ENCODE measurements at places on chromosomes 7 and 10. TPM values are rescaled to one million over a fixed set of nuclear protein-coding genes. Genes with fewer than 3 reads are reported as not detected.
A peak's percentile ranks its signal among the peaks of the same experiment; 100 is the strongest.

DNA sequence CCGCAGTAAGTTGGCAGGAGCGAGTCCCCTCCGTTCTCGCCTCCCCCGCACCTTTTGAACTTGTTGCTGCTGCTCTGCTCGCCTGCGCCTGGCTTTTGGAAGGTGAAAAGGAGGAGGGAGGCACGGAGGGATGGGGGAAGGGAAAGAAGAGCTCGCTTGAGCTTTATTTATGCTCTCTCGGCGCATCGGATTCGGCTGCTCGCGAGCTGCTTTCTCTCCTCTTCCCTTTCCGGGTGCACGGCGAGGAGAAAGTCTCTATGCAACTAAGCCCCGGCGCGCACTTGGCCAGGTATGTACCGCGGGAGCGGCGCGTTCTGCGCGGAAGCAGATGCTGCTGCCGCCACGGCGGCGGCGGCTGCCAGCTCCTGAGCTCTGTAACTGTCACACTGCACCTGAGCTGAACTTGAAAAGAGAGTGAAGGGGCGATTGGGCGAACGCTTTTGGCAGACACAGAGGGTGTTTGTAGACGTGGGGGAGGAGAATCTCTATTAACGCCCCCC, 551 bp downstream of the KCND2 start:
- DNase-seq, result peak; percentile 22
- H3K36me3 ChIP-seq, result no peaks in the 10 kb centered on the region
- H3K27ac ChIP-seq, result no peak overlapping the region
- no peak overlapping the region for H3K4me3 ChIP-seq
- no peaks in the 10 kb centered on the region for H3K27me3 ChIP-seq

DNA sequence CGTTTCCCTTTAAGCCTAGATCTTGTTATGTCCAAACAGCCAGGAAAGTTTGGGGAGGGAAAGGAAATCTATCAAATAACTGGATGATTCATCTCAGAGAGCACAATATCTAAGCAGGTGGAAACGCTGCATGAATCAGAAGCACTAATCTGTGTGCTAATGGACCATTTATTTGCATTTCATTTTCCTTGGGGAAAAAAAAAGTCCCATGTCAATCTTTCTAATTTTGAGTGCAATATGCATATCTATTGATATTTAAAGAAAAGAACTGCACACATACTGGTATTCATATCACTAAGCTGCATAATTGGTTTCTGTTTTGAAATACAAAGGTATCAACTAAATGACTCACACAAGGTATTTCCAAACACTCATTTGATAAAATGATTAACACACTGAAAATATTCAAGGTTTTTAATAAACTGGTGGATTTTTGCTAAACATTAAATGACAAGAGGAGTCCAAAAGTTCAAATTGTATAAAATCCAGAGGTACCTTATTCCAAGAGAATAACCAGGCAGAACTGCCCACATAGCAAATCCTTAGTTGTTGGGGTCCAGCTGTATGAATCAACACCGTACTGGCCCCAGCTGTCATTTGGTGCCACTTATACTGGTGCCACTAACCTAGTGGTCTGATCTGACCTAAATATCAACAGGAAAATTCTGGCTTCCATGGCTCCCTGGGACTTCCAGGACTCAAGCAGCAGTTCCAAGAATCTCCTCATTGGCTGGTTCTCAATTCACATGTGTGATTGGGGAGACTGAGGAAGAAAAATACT, 122.2 kb upstream of the SP4 start:
- no peak overlapping the region for H3K27ac ChIP-seq
- no peaks in the 10 kb centered on the region for H3K27me3 ChIP-seq
- H3K4me1 ChIP-seq, result no peaks in the 10 kb centered on the region
- H3K4me3 ChIP-seq, result no peak overlapping the region

GRCh38 chr7:157484411-157485081, 147.7 kb downstream of the DNAJB6 start:
- DNase-seq, result no peak
- H3K4me3 ChIP-seq, result no peak overlapping the region
- no peaks in the 10 kb centered on the region for H3K36me3 ChIP-seq
- H3K4me1 ChIP-seq, result no peaks in the 10 kb centered on the region
- no peaks in the 10 kb centered on the region for H3K27me3 ChIP-seq
- no peak overlapping the region for H3K27ac ChIP-seq

DNA sequence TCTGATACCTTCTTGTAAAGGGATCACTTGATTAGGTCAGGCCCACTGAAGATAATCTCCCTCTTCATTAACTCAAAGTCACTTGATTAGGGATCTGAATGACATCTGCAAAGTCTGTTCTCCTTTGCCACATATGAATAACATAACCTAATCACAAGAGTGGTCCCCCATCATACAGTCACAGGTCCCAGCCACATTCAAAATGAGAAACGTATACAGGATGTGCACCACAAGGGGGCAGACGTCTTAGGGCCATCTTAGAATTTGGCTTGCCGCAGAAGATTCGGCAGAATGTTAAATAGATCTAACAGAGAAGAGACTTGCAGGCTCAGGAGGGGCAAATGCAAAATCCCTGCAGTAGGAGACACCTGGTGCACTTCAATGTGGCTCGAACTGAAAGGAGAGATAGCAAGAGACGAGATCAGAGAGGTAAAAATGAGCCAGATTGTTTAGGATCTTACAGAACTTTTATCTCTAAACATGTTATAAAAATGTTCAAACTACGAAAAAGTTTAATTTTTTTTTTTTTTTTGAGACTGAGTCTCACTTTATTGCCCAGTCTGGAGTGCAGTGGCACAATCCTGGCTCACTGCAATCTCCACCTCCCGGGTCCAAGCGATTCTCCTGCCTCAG, 10.4 kb upstream of the SMC3 start:
- H3K27me3 ChIP-seq, result no peaks in the 10 kb centered on the region

Gene OR6B1
- not detected for total RNA-seq

Gene PLXNA4
- 1.1 TPM for total RNA-seq

Gene EBF3
- total RNA-seq, result not detected

Gene SFTPA1
- total RNA-seq, result 12,335 TPM
